ENCODE measurements at places on chromosomes 1 and 21. TPM values are rescaled to one million over a fixed set of nuclear protein-coding genes. Genes with fewer than 3 reads are reported as not detected.

- DNase-seq: no peak
These were observed 41.3 kb upstream of the LAMC2 start for GRCh38 chr1:183144752-183145151.

GRCh38 chr21:45147473-45148315 lies 73.3 kb downstream of the ADARB1 start:
- DNase-seq: peak; percentile 67

DNA sequence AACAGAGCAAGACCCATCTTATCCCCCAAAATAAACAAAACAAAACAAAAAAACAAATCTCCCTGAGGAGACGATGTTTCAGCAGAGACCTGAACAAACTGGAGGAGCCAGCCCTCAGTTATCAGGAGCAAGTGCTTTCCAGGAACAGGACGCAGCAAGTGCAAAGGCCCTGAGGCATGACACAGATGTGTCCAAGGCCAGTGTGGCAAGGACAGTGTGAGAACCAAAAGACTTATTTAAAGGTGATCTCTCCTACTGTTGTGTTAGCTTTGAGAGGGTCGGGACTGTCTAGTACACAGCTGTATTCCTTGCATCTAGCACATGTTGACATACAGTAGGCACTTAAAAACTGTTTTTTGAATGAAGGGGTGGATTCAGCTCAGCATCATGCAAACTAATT lies 48.0 kb downstream of the FOXD2 start:
- peak; percentile 14 for DNase-seq

DNA sequence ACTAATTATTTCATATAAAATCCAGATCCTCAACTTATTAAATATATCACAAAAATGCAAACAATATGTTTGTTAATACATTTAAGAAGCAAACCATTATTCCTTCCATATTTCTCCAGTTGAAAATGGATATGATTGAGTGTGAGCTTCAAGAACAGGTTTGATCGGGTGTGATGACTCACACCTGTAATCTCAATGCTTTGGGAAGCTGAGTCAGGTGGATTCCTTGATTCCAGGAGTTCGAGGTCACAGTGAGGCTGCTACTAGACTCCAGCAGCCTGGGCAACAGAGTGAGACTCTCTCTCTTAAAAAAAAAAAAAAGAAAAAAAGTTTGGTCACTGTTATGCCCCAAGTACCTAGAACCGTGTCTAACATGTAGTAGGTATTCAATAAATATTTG lies 42.9 kb upstream of the RRP15 start:
- no peak for DNase-seq

DNA sequence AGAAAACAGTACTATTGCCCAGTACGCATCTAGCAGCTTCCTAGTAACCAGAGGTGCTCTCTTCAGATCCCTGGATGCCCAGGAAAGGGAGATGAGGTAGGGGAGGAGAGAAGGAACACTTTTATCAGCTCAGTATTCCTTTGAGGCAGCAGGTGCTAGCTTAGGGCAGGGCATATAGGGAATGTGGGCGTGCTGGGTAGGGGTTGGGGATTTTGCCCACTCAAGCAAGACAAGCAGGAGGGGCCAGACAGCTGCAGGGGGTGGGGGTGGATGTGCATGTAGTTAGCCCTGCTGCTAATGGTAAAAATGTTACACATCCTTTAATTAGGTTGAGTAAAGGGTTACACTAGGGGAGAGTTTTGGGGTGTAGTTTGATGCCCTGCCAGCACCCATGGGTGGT lies 18.1 kb upstream of the AVPR1B start:
- no peak for DNase-seq

GRCh38 chr1:45998020-45998617 lies 134.3 kb downstream of the PIK3R3 start:
- no peak for DNase-seq

DNA sequence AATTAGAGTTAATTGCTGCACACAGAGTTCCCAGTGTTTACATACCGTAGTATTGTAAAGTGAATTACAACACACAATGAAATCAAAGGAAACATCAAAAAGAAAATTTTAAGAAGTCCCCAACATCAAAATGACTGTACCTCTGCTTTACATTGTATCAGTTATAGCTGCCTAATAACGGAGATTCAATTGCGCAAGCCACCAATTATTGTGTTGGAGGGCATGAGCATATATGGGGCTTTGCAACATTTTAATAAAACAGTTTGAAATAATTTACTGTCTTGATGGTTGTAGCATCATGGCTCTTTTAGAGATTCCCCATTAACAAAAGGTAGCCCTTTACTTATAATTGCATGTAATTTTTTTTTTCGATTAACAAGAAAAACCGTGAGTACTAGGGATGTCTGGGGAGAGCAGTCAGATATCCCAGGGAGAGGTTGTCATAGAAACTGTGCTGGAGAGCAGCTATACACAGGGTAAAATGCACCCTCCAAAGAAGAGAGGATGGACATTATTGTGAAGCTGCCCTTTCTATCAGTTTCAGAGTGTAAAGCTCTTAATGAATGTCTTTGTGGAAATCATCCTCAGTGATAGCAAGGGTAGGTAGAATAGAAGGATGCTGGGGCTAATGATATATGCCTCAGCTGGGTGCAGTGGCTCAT lies 55.9 kb upstream of the BTG3 start:
- DNase-seq: no peak

GRCh38 chr1:33096363-33097005 lies 15.5 kb downstream of the AZIN2 start:
- DNase-seq: peak; percentile 70

The CD53 gene
- total RNA-seq: 5.9 TPM
